Lung (tissue), 17 donors: ENCODE measurements at places on chromosomes 4 and X. TPM values are rescaled to one million over a fixed set of nuclear protein-coding genes. Genes with fewer than 3 reads are reported as not detected.

DNA sequence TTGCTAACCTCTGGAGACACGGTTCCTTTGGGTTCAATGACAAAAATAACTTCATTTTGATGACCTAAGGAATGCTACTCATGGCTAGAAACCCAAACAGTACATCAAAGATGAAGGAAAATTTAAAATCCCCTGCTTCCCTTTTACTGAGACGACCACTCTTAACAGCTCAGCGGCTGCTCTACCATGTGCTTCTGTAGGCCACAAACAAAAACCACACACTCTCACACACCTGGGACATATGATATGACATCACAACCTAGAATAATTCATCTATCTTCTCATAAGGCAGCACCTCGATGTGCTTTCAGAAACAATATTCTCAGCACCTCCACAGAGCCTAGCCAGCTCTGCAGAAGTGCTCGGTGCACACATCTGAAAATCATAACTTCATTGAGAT, 34.7 kb downstream of the ABLIM2 start:
- DNase-seq: no peak

DNA sequence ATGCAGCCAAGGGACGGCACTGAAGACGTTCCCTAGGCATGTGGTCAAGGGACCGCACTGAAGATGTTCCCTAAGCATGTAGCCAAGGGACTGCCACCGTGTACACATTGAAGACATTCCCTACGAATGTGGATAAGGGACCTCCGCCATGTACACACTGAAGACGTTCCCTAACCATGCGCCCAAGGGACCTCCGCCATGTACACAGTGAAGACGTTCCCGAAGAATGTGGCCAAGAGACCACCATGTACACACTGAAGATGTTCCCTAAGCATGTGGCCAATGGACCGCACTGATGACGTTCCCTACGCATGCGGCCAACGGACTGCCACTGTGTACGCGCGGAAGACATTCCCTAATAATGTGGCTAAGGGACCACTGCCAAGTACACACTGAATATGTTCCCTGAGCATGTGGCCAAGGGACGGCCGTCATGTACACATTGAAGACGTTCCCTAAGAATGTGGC, 48.4 kb downstream of the DHRSX start:
- no peak for DNase-seq

DNA sequence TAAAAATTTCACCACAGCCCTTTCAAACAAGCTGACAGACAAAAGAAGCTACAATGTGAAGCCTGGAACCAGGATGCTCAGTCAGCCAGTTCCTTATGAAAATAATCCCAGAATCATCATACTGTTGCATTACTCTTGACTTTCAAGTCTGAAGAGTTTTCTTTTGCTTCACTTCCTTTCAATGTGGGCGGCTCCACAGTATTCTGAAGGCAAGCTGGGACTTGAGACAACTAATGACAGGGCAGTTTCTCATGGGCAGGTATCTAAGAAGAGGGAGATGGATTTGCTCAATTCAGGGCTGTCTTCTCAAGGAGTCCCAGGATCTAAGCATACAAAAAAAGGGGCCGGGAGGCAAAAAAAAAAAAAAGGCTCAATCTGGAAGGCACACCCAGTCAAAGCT, 173.4 kb downstream of the PAPSS1 start:
- no peak for DNase-seq

- no peak for DNase-seq
These were observed 26.5 kb upstream of the FUNDC1 start for GRCh38 chrX:44569122-44569521.

- no peak for DNase-seq
These were observed 876.8 kb downstream of the FAT4 start for GRCh38 chr4:126191536-126191935.

GRCh38 chr4:74152836-74153235, 5.1 kb upstream of the MTHFD2L start:
- DNase-seq: peak; percentile 96

DNA sequence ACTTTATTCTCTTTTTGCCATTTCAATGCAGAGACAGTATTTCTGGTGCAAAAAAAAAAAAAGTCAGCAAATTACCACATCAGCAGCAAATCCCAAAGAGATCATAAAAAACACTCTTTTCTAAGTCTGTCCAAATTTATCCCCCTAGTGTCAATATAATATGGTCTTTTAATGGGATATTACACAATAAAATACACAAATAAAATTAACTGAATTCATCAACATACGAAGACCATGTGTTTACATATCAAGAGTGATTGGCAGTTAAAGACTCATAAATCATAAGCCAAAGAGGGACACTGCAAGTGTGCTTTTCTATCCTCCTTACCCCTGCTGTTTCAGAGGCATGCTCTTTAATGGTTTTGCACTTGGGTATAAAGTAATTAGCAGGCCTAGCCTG, 340.2 kb upstream of the DKK2 start:
- no peak for DNase-seq

DNA sequence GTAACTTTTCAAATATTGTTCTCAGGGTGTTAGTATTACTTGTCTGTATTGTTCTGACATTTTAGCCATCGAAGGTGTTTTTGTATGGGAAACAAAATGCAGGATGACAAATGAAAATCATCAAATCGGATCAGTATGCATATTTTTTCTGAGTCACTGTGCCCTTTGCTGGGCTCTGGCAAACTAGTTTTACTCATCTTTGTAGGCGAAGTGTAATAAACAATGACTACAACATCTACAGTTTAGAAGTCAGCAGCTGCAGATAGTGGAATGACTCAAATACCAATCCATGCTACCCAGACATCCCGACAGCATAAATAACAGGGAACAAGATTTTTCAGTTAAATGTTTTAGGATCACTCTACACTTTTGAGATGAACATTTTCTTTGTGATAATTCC, 557.3 kb upstream of the TENM3 start:
- DNase-seq: peak; percentile 6

- no peak for DNase-seq
These were observed 60.8 kb upstream of the DHX15 start for GRCh38 chr4:24644983-24645764.

GRCh38 chrX:105821471-105822121, 743 bp upstream of the NRK start:
- DNase-seq: peak; percentile 60

GRCh38 chrX:48831909-48832291, 3.5 kb downstream of the PCSK1N start:
- DNase-seq: no peak

- no peak for DNase-seq
These were observed 64.7 kb upstream of the UXT start for GRCh38 chrX:47723689-47724088.

DNA sequence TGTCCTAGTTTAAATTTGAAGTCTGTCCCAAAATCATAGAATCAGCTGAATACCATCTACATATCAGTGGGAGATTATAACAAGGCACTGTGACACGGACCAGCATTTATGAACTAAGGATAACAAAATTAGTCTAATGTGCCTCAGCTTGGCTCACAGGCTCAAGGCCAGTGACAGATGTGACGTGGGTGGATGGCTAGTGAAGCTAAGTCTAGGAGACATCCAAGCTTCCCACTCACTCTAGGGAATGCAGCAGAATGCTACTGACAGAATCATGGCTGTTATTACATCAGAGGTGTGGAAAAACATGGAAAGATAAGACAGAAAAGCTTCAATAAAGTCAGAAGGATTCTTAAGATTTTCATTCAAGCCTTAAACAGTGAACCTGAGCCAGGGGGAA, 329.9 kb downstream of the NAF1 start:
- no peak for DNase-seq

DNA sequence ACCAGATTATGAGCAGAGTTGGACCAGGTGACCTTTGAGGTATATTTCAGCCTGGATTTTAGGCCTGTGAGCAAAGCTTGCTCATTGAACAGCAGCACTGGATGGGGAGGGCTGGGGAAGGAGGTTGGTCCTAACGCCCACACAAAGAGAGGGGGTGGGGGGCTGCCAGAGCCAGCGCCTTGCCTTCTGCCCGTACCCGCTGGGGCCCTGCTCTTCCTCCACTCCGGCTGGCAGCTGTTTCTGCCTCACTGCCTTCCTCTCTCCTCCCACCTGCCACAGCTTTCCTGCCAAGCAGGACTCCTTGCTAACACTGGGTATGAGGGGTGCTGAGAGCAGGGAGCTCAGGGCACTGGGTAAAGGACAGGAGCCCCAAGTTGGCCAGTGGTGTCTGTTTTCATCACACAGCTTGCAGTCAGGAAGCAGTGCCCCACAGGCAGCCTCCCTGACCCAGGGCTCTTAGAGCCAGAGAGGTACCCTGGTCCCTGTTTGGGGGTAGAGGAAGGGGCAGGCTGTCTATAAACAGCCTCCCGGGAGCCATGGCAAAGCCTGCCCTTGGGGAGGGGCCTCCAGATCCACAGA, 6.1 kb downstream of the NALF2 start:
- no peak for DNase-seq

DNA sequence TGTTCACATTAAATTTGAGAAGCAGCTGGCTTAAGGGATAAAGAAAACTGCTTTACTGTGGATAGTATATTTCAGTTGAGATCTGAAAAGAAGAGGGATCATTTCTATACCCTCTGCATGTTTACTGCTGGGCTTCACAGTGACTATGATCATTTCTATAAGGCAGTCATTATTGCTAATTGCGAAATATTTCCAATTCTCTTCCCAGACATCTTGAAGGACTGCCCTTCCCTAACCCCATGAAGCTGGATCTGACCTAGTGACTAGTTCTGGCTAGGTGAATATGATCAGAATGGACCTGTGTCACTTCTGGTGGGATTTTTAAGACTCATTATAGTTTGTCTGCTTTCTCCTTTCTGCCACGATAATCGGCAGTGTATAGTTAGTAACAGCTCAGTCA, 506.5 kb upstream of the GALNT7 start:
- DNase-seq: no peak

GRCh38 chr4:95857761-95858160, 17.9 kb downstream of the PDHA2 start:
- DNase-seq: no peak

GRCh38 chrX:137031039-137031438, 2.8 kb downstream of the GPR101 start:
- DNase-seq: no peak

GRCh38 chr4:122824616-122825015, 2.0 kb upstream of the FGF2 start:
- no peak for DNase-seq

DNA sequence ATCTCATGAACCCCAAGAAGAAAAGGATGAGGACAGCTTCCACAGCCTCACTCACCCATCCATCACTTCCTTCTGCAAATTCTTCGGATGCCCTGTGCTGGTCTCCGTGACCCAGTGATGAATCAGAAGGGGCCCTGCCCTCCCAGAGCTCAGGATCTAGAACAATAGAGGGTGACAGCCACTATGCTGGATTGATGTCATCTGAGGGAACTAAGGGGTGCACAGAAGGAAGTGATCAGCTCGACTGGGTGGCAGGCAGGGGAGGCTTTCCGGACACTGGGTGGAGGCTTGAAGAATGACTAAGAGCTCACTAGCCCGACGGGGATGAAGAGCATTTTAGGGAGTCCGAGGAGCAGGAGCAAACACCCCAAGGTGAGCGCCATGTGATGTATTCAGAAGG, 1.4 kb upstream of the ZNF185 start:
- DNase-seq: no peak

- no peak for DNase-seq
These were observed 167.2 kb downstream of the KDR start for GRCh38 chr4:54958236-54958635.

DNA sequence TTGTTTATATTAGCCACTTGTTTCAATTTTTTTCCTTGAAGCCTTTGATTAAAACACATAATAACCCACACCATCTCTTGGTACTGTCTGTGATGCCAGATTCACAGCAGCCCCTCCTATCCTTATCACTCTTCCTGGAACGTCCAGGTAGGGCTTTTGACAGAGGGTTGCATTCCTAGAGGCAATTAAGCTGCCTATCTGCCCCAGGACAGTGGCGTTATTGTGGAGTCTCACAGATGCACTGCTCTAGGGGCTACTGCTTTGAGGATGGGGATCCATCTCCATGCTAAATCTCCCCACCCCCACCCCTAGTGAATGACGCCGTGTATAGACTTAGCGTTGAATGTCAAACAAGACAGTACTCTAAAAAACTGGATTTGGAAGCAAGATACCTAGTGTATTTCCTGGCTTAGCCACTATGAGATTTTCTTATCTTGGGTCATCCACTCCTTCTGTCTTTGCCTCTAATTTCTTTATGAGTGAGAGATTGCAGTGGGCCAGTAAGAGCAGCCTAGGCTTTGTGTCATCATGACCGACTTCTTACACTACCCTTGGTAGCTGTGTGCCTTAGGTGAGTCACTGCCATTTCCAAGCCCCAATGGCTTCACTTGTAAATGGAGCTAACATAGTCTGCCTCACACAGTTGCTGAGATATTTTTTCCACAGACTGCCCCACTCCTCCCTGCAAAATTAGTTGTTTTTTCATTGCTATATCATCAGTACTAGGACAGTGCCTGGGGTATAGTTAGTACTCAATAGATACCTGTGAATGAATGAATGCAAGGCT, 90.9 kb downstream of the EGF start:
- DNase-seq: no peak

- no peak for DNase-seq
These were observed 41.7 kb downstream of the SMIM20 start for GRCh38 chr4:25955705-25956104.

DNA sequence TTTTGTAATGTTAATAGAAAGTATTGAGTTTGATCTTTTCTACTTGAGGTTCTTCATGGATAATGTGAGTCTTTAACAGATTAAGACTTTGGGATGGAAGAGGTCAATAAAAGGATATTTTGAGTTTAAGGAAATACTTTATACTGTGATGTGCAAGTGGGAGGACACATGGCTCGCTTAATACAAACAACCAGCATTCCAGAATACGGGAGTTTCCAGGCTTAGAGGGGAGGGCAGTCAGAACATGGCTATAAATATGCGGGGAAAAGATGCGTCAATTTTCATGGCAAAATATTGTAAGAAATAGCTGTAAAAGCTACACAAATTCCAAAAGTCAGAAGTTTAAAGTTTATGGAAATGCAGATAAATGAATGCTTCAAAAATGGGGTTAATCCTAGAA, 192.3 kb downstream of the AASDH start:
- no peak for DNase-seq

DNA sequence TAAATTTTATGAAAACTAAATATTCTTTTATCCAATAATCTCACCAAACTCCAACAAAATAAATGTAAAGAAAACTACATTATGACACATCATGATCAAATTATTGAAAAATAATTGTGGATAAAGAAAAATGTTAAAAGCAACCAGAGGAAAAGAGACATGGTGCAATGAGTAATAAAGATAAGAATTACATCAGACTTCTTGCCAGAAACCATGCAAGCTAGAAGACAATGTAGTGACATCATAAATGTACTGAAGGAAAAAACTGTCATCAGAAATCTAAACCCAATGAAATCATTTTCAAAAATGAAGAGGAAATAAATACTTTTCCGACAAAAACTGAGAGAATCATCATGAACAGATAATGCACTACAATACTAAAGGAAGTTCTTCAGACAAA, 135.9 kb upstream of the EOLA2 start:
- no peak for DNase-seq

Gene USP27X
- total RNA-seq: 4.3 TPM

Gene SLC2A9
- 4.6 TPM for total RNA-seq

Gene MAGEA9B
- not detected for total RNA-seq

Gene RIBC1
- 10.9 TPM for total RNA-seq

Gene BMX
- total RNA-seq: 1.9 TPM

Gene DMP1
- not detected for total RNA-seq

Gene SMARCA5
- total RNA-seq: 47.1 TPM

Gene TSPAN7
- total RNA-seq: 52.4 TPM

Gene ADGRL3
- total RNA-seq: 59.9 TPM

Gene SYTL4
- total RNA-seq: 11.7 TPM

Gene TMEM154
- total RNA-seq: 18.9 TPM

Gene PPA2
- total RNA-seq: 114 TPM

Gene PNMA3
- total RNA-seq: 0.28 TPM

Gene MAGEC2
- total RNA-seq: not detected

Gene RAB9B
- total RNA-seq: 3.3 TPM

Gene PDGFRA
- total RNA-seq: 79.2 TPM

Gene HPSE
- 3.3 TPM for total RNA-seq
